ENCODE measurements at places on chromosomes 5 and 9. TPM values are rescaled to one million over a fixed set of nuclear protein-coding genes. Genes with fewer than 3 reads are reported as not detected.

PJA2 gene
- 25.0 TPM for total RNA-seq

PCDHA1 gene
- total RNA-seq = not detected

BSPRY gene
- 20.7 TPM for total RNA-seq

DNA sequence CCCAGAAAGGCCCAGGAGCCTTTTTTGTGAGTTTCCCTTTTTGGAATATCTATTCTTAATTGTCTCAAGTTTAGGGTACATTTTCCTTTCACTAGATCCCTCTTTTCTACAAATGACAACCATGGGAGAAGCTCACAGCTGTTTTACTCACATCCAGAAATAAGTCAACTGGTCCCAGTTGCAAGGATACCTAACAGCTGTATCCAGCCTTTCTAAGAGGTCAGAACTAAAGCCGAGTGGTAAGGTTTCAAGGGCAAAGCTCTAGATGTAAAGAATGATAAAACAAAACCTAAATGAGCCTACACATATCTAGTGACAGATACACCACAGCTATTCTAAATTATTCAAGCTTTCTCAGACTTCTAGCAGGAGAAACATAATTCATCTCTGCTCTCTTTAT lies 4.4 kb downstream of the FGF10 start:
- DNase-seq = no peak

DOCK8 gene
- total RNA-seq = 4.3 TPM

GRCh38 chr9:28264368-28264767 lies 691.1 kb upstream of the C9orf72 start:
- no peak for DNase-seq

GRCh38 chr9:131361202-131361833 lies 32.6 kb upstream of the PRRC2B start:
- DNase-seq = no peak

DNA sequence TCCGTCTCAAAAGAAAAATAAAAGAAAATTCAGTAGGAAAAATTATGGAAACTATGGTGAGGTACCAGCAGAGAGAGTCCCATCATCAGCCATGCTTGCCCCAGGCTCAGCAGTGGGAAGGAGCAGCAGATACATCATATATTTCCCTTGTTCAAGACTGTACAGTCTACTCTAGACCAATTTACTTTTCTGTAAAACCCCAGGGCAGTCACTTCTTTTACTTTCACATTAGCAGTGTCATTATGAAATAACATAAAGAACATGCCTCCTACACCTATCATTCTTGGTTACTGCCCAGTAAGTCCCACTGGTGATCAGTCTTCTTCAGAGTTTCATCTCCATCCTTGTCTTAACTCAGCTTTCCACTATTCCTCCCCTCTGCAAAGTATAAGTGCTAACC lies 1145.0 kb downstream of the MAT2B start:
- no peak for DNase-seq

- DNase-seq = no peak
Observed at GRCh38 chr9:35615981-35616680, 2.1 kb downstream of the CD72 start.

DNA sequence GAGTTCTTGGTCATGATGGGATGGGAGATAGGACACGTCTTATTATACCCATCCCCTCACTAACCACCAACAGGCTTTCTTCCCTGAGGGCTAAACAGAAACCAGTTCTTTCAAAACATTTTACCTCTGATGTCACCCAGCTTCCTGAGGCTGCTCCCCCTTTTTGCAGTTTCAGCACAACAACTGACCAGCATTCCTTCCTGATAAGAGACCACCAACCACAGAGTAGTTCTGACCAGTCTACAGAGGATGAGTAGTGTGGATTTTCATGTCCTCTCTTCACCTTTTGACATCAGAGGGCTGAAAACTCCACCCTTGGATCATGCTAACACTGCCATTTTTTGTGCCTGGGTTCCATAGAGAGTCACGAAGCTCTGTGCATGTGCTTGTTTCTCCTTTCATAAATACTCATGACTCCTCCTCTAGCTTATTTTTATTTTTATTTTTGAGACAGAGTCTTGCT lies 82.6 kb downstream of the OSTF1 start:
- no peak for DNase-seq

DNA sequence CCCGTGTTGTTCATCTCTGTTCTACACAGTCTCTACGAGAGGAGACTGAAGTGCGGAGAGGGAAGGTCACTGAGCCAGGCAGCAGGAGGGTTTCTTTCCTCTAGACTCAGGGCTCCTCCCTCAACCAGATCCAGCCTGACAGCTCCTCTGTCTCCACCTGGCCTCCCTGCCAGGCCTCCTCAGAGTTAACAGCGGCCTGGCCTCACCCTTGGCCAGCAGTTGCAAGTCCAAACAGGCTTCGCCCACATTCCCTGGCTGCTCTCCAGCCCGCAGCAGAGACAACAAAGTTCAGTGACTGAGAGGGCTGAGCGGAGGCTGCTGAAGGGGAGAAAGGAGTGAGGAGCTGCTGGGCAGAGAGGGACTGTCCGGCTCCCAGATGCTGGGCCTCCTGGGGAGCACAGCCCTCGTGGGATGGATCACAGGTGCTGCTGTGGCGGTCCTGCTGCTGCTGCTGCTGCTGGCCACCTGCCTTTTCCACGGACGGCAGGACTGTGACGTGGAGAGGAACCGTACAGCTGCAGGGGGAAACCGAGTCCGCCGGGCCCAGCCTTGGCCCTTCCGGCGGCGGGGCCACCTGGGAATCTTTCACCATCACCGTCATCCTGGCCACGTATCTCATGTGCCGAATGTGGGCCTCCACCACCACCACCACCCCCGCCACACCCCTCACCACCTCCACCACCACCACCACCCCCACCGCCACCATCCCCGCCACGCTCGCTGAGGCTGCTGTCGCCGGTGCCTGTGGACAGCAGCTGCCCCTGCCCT lies at the start of gene HRCT1:
Gene HRCT1 (plus strand): TSS at position 291 of the 768 bp plus-strand sequence. CDS start 86 bp downstream, at position 377.
- peak; percentile 82 for DNase-seq

DNA sequence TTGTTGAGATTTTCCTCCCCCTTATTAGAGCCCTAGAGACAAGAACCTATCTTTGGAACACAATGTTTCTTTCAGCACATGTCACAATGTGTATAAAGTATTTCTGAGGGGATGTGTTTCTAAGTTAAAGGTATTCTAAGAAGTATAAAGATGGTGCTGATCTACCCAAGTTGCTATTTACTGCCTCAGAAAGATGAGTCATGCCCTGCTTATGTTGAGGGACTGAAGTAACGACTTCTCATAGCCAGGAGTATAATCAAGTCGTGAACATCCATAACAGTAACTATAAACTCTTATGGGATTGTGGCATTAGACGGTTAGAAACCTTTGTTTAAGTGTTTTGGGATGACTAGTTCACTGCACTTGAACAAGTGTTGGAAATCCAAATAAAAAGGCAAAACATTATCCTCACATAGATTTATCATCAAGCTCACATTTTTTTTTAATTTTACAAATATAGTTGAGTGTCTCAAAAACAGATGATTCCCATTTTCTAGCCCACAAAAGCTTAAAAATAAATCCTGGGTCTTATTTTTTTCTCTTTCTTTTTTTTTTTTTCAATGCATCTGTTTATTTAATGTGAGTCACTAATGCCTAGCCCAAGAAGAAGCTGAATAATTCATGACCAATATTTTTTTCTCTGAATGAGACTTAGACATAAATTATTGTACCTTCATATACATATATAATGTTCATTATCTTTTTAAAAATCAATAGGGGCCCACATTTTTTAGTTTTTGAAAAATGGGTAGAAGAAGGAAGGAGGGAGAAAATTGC lies 12.2 kb upstream of the TMEM252 start:
- DNase-seq = no peak

DNA sequence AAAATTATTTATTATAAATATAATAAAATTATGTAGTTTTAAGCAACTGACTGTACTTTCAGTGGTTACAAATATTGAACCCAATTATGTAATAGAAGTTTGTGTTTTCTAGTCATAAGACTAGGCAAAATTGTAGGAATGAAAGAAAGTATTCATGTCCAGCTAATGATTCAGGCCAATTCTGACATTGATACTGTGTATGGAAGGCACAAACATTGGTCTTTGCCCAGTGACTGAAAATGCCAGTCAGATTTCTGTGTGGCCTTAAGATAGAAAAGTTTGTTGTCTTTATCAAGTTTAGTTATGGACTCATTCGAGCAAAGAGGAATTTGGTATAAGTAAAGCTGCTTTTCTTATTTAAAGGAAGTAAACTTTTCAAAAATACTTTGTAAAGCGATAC lies 60.3 kb downstream of the SLC12A2 start:
- no peak for DNase-seq

BTNL3 gene
- 0.09 TPM for total RNA-seq

GRCh38 chr5:179180921-179181645 lies 120.9 kb downstream of the ZNF354C start:
- no peak for DNase-seq

PSAT1 gene
- total RNA-seq = 24.1 TPM

DNA sequence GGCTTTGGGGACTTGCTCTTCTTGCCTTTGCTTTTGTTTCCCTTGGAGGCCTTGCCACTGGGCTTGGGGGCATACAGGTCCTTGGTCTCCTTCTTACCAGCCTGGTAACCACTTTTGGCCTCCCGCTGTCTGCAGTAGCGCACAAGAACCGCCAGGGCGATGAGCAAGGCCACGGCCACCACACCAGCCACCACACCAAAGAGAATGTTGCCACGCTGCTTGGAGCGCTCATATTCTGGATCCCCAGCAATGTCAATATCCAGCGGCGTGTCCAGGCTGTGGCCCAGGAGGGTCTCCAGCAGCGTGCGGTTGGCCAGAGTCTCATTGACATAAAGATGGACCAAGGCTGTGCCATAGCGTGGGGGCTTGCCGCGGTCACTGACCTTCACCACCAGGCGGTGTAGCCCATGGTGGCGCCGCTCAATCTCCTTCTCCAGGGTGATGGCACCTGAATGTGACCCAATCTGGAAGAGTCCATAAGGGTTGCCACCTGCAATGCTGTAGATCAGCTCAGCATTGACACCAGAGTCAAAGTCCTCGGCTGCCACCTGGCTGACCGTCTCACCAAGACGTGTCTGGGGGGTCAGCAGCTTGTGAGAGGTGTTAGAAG lies 14.5 kb downstream of the PCDH1 start:
- DNase-seq = no peak

Measured in pancreas (tissue), 10 donors.